ENCODE measurements at places on chromosomes 5 and 9.

- DNase-seq, result no peak
These were observed 393.5 kb downstream of the BRINP1 start for GRCh38 chr9:118975736-118976135.

DNA sequence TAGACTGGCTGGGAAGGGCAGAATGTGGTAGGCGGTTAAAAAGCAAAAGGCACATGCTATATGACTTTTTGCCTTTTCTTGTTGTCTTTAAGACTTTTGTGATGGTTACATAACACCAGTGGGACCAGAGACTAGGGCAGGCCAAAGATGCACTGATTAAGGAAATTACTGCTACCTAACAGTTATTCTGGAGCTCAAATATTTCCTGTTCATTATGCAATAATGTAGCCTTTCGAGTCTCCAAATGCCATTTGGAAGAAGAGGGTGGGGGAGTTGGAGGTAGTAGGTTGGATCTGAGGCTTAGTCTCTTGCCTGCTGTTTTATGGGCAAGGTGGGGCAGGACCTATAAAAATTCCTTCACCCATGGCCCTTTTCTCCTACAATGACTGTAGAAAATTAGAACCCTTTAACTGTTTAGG is 51.7 kb downstream of the SH3GL2 start:
- no peak for DNase-seq

DNA sequence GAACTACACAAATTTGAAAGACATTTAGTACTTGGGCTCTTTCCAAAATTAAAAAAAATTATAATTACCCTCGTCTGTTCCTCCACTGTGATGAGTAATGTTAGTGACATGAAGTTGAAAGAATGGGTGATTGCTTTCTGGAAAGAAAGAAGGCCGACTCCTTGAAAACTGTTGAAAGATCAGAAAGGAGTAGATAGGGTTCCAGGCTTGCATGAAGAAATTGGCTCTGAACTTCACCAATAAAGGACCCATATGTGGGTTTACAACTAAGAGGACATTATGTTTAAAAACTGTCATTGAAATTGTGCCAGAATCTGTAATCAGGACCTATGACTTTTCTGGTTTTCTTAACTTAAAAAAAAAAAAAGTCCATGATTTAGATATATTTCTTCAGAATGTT is 20.7 kb upstream of the MOCS2 start:
- no peak for DNase-seq

DNA sequence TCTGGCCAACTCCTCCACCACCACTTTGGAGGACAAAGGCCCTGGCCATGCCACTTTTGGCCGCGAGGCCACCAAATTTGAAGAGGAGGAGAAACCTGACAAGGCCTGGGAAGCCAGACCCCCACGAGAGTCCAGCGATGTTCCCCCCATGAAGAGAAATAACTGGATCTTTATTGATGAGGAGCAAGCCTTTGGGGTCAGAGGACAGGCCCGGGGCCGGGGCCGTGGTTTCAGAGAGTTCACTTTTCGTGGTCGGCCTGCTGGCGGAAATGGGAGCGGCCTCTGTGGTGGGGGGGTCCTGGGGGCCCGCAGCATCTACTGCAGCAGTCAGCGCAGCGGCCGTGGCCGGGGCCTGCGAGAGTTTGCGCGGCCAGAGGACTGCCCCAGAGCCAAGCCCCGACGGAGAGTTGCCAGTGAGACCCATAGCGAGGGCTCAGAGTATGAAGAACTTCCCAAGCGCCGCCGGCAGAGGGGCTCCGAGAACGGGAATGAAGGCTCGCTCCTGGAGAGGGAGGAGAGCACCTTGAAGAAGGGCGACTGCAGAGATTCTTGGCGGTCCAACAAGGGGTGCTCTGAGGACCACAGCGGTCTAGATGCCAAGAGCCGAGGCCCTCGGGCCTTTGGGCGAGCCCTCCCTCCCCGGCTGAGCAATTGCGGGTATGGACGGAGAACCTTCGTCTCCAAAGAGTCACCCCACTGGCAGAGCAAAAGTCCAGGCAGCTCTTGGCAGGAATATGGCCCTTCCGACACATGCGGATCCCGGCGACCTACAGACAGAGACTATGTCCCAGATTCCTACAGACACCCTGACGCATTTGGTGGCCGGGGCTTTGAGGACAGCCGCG is 27.4 kb upstream of the POMT1 start:
- no peak for DNase-seq

GRCh38 chr5:132209901-132210545 is 17.6 kb downstream of the P4HA2 start:
- no peak for DNase-seq

DNA sequence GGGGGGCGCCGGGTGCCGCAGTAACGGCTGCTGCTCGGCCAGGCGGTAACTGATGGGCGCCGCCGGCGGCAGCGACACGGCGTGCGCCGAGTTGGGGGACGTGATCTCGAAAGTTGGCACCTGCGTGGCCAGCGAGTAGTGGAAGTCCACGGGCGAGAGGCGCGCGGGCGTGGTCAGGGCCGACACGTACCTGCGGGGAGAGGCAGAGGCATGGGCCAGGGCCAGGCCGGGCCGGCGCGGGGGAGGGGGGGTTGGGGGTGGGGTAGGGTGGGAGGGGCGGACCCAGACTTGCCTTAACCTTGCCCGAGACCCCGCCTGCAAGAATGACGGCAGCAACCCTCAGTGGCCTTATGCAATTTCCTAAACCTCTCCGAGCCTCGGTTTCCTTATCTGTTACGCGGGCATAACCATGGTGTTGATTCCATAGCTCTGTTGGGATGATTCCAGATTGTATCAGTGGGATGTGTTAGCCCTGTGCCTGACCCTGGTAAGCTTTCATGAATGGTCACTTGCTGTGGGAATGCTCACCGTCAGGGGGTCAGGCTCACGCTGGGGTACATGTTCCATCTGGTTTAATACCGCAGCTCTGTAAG is 53.0 kb downstream of the PSD2 start:
- DNase-seq, result no peak

DNA sequence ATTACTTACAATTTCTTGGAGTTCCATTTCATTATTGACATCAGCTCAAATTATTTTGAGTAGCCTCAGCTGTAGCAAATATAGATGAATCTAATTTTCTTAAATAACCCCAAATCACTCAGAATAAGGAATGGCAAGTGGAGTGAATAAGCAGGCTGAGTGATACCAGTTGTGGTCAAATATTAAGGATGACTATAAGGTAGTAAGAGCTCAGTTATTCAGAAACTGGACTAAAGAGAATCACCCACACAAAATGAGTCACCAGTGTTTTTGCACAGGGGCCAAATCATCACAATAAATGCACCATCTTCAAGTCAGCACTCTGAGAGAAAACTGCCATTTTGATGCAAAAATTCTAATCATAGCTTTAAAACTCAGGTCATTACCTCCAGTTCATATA is 128.9 kb upstream of the TARS1 start:
- DNase-seq, result no peak

DNA sequence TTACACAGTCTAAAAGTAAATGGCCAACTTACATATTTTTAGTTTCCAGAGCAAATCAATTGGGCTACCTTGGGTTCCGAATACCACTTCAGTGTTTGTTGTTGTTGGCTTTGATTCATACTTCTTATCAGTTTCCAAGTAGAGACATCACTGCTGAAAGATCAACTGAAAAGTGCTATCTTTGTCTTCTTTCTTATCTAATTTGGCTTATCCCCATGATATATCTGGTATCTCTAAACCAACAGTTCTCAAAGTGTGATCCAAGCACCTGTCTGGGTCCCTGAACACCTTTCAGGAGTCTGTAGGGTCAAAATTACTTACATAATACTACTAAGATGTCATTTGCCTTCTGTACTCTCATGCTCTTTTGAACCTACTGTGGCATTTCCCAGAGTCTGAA is 200.0 kb downstream of the PARP8 start:
- DNase-seq, result no peak

- no peak for DNase-seq
These were observed 421 bp downstream of the RUSC2 start for GRCh38 chr9:35490155-35490909.

- DNase-seq, result no peak
These were observed 48.5 kb upstream of the NAA35 start for GRCh38 chr9:85892401-85892800.

- DNase-seq, result no peak
These were observed 195.8 kb upstream of the FBXL7 start for GRCh38 chr5:15304066-15304731.

DNA sequence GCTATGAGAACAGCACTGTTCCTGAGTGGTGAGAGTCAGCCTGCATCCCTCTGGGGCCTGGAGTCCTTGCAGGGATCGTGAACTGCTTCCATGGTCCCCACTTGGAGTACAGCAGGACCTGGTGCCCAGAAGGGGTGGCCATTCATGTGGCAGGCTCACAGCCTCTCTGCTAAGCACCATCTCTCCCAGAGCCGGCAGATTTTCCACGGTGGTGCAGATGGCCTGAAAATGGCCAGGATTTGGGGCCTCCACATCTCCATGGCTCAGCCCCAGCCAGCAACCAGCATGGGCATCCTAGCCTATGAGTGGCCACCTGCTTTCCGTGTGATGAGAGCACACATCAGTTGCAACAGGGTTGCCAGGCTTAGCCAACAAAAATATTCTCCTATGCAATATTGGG is 33.9 kb upstream of the SEMA4D start:
- DNase-seq, result no peak

- DNase-seq, result no peak
These were observed 10.1 kb downstream of the RNU6ATAC start for GRCh38 chr9:134154262-134154701.

- no peak for DNase-seq
These were observed 12.1 kb downstream of the RGS14 start for GRCh38 chr5:177369645-177370440.

GRCh38 chr9:105052346-105052745 is 124.4 kb upstream of the ABCA1 start:
- DNase-seq, result no peak

GRCh38 chr5:87027570-87027969 is 240.1 kb upstream of the RASA1 start:
- no peak for DNase-seq

DNA sequence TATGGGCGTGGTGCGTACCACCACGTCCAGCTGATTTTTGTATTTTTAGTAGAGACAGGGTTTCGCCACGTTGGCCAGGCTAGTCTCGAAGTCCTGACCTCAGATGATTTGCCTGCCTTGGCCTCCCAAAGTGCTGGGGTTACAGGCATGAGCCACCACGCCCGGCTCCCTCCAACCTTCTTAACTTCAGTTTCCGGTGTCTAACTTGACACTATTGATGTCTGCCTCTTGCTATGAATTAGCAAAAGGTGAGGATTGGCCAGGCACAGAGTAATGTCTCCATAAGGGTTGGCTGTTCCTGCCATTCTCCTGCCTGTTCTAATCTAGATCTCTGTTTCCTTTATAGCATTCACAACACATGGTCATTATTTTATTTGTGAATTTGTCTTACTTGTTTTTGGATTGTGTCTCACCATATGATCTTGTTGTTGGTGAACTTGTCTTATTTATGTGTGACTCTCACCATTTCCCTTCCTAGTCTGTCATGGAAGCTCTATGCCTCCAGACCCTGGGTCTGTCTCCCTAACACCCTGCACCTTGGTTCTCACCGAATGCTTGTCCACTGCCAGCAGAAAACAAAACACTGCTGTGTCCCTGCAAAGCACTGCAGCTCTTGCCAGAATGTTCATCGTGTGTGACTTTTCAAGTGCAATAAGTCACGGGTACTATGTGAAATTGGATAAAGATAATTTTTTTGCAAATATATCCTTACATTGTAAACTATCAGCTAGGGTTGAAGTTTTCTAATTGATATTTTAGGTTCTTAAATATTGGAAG is 26.0 kb downstream of the BASP1 start:
- no peak for DNase-seq

GRCh38 chr5:139820130-139820529 is 24.5 kb downstream of the PSD2 start:
- no peak for DNase-seq

DNA sequence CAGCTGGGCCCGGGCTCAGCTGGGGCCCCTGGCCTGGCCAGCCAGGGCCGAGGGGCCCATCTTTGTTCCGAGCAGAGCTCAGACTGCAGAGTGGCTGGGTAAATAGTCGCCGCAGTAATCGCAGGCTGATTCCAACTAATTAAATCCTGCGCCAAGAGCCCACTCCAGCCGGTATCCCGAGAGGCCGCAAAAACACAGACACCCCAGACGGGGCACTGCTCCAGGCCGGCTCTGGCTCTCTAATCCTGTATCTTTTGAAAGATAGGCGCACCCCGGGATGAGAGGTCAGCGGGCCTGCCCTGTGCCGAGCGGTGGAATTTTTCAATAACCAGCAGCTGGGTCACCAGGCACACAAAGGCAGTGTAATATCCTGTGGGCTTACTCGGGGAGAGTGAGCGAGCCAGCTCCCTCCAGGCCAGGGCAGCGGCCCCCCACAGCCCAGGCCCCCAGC is 57.7 kb downstream of the LMX1B start:
- DNase-seq, result no peak

GRCh38 chr9:5195463-5195862 is 10.0 kb upstream of the INSL6 start:
- DNase-seq, result no peak

GRCh38 chr5:109690242-109690974 is 681 bp downstream of the MAN2A1 start:
- peak; percentile 41 for DNase-seq

DNA sequence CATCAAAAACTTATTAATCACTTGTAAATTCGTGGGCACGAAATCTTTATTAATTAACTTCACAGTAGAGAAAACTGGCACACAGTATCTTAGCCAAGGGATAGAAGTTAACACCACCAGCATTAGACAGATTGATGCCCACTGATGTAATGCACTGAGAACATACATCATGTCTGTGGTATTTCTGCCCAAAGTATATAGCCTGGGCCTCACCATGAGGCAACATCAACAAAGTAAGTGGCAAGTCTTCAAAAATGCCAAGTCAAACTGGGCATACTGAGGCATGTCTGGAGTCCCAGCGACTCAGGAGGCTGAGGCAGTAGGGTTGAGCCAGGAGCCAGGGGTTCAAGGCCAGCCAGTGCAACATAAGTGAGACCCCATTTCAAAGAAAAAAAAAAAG is 79.5 kb downstream of the GLIS3 start:
- no peak for DNase-seq

- no peak for DNase-seq
These were observed 16.0 kb downstream of the TRMO start for GRCh38 chr9:97906236-97906831.

- peak; percentile 69 for DNase-seq
These were observed 114.1 kb upstream of the RIOK2 start for GRCh38 chr5:97297063-97297703.

- peak; percentile 4 for DNase-seq
These were observed 3.7 kb downstream of the LCN9 start for GRCh38 chr9:135666534-135667462.

DNA sequence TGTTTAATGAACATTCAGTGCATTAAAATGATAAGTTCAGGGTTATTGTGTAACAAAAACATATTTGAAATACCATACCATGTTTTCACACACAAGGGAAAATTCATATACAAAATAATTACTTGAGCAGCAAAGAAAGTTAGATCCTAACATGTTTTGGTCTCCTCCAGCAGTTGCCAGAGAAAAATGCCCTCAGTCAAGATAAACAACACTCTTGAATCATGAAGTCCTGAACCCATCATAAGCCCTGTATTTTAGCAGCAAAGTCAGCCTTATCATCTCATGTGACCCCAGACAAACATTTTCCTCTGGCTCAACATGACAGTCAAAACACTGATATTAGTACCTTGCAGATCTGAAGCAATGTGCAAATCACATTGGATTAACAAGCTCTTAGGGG is 1541.1 kb upstream of the WWC1 start:
- no peak for DNase-seq

GRCh38 chr9:123589361-123590239 is 233.6 kb downstream of the CRB2 start:
- DNase-seq, result no peak

- DNase-seq, result peak; percentile 74
These were observed 10.3 kb upstream of the CD180 start for GRCh38 chr5:67206929-67207328.

GRCh38 chr5:24428345-24428744 is 216.4 kb downstream of the CDH10 start:
- DNase-seq, result no peak

All from GM20000 (cell line).